ENCODE measurements at places on chromosomes 7 and 10.

- peak; percentile 40 for DNase-seq
These were observed 9.0 kb upstream of the CFTR start for GRCh38 chr7:117470777-117471176.

DNA sequence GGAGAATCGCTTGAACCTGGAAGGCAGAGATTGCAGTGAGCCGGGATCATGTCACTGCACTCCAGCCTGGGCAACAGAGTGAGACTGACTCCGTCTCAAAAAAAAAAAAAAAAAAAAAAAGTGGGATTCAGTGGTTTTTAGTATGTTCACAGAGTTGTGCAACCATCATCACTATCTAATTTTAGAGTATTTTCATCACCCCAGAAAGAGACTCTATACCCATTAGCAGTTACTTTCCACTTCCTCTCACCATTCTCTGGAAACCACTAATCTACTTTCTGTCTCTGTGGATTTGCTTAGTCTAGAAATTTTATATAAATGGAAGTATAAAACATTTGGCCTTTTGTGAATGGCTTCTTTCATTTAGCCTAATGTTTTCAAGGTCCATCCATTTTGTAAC, 113.4 kb downstream of the ST7 start:
- DNase-seq: no peak

DNA sequence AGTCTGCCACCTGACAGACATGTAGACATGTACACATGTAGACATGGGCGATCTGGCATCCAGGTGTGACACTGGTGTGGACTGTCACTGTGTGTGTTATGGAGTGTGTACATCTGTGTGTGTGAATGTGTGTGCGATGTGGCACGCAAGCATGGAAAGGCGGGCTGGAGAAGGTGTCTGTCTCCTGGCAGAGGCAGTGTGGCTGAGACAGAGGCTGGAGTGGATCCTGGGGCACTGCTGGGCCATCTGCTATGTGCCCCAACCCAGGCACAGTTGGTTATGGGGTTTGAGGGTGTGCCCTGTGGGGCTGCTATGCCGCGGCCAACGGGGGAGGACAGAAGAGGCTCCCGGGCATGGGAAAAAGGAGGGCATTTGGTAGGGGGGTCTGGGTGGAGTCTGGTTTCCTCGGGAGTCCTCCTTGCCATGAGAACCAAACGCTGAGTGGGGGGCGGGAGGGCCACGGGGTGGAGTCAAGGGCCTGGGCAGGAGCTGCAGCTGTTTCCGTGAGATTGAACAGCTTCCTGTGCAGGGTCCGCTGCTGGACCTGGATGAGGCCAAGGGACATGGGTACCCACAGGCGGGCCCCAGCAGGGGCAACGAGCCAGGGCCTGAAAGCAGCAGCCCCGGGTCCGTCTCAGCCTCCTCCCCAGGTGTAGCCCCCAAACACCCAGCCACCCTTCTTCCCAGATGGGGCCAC, 1.3 kb downstream of the ELN start:
- no peak for DNase-seq

GRCh38 chr7:16813232-16813616, 8.4 kb upstream of the AGR2 start:
- DNase-seq: no peak

DNA sequence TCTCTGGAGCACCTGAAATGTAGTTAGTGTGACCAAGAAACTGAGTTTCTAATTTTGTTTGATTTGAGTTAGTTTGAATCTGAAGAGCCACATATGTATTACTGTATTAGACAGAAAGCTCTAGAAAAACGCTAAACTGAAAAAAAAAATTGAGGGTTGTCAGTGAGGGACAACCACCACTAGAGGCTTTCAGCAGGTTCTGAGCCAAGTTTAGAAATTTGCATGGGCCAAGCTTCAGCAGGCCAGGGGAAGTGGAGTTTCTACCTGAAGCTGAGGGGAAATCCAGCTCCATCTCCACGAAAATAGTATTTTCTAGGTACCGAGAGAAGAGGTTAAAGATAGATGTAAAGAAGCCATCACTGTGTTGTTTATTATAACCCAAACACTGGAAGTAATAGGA, 77.9 kb upstream of the PLXNA4 start:
- DNase-seq: peak; percentile 55

DNA sequence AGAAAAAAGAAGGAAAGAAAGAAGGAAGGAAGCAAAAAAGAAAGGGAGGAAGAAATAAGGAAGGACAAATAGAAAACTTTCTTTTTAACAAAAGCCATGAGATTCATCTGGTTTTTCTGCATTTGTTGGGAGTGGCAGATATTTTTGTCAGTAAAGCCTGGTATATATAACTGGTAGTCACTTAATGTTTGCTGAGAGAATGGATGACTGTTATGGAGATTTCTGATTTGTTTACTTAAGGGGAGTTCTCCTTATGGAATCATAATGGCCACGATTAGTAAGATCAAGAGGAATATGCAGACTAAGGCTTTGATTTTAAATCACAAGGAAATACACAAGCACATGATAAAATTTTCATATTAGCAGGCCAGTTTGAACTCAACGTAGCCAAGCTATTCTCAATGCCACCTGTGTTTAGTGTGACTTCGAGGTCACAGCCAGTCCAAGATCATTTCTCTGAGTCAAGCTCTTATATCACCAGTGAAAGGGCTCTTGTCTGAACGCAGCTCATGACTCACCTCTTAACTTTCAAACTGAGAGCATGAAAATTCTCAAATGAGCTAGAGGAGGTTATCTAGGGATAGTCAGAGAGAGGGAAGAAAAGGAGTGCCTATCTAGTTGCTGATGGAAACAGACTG, 445.1 kb upstream of the ZMIZ1 start:
- no peak for DNase-seq

GRCh38 chr7:96778263-96778662, 68.6 kb upstream of the SEM1 start:
- DNase-seq: no peak

DNA sequence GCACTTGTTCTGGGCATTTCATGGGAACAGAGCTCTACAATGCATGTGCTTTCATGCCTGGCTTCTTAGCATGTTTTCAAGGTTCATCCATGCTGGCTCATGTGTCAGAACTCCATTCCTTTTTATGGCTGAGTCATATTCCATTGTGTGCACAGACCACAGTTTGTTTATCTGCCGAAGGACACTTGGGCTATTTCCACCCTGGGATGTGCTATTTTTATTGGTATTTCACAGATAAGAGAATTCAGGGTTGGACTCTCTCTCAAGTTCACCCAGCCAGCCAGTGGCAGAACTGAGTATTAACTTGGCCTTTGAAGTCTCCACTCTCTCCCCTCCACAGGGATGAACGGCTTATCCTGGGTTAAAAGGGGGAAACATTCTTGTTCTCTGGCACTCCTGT, 190.7 kb upstream of the GPR26 start:
- DNase-seq: no peak

GRCh38 chr10:69287181-69287580, 8.9 kb downstream of the HK1 start:
- no peak for DNase-seq

GRCh38 chr10:3439183-3439582, 266.6 kb upstream of the PITRM1 start:
- DNase-seq: no peak

DNA sequence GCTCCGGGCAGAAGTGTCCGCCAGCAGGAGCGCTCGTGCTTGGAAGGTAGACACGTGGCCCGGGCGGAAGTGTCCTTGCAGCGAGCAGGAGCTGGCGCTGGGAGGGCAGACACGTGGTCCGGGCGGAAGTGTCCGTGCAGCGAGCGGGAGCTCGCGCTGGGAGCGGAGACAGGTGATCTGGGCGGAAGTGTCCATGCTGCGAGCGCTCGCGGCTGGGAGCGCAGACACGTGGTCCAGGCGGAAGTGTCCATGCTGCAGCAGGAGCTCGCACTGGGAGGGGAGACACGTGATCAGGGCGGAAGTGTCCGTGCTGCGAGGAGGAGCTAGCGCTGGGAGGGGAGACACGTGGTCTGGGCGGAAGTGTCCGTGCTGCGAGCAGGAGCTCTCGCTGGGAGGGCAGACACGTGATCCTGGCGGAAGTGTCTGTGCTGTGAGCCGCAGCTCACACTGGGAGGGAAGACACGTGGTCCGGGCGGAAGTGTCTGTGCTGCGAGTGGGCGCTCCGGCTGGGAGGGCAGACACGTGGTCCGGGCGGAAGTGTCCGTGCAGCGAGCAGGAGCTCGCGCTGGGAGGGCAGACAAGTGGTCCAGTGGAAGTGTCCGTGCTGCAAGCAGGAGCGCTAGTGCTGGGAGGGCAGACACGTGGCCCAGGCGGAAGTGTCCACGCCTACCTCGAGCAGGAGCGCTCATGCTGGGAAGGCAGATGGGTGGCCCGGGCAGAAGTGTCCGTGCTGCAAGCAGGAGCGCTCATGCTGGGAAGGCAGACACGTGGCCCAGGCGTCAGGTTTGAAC, 41.1 kb upstream of the PRKAR1B start:
- DNase-seq: no peak

- no peak for DNase-seq
These were observed 32.2 kb downstream of the ZCCHC24 start for GRCh38 chr10:79413196-79413595.

DNA sequence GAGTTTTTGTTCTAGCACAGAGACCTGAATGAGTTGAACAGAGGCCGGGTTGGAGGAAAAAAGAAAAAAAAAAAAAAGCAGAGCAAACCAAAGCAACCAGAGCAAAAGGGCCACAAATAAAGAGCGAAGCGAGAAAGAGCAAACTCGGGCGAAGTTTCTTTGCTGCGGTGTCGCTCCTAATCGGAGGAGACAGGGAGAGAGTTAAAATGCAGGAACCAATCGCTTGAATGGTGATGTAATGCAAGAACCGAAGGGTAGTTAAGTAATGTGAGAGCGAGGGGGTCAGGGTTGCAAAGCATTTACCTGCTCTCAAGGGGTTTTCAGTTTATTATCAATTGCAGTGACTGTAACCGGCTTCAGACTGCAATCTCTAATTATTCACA, 271.7 kb downstream of the TRIL start:
- no peak for DNase-seq

DNA sequence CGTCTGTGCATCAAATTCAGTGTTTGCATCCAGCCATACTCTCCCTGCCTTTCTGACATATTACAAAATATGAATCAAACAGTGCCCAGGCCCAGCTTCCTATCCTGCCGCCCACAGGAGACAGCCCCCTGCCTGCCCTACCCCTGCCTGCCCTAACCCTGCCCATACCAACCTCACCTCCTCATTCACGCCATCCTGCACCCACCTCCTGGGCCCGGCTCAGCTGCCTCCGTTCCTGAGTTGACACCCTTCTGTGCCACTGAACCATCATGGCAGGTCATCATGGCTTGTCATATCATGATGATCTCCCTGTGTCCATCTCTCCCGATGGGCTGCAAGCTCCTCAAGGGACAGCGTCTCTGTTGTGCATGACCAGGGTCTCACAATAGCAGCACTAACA, 72.3 kb downstream of the TNS3 start:
- DNase-seq: no peak

DNA sequence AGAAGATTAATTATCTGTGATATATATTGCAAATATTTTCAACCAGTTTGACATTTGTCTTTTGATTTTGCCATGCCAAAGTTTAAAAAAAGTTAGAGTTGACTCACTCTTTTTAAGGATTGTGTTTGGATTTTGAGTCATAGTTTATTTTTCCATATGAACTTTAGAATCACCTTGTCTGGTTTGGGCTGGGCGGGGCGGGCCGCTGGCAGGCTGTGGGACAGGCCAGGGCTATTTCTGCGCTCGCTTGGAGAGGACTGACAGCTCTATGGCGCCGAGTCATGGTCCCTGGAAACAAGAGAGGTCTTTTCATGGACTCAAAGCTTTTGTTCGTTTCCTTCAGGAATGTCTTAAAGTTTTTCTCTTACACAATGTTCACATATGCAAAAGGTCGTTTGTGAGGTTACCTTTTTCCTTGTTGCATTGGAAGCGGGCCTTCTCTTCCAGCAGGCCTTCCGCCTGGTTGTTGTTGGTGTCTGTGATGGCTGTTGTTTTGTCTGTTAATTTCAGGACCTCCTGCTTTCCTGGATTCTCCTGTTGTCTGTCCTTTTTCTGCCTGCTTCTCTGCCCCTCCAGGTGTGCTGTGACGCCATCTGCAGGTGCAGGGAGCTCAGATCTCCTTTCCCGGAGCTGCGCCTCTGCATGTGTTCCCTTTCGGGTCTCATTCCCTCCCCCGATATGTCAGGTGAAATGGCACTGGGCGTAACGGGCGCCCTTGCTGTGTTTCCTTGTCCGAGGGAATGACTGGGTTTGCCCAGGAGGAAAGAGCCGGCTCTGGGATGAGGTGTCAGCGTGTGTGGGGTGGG, 53.8 kb downstream of the INPP5A start:
- no peak for DNase-seq

GRCh38 chr7:132609222-132609621, 33.0 kb upstream of the PLXNA4 start:
- no peak for DNase-seq

GRCh38 chr10:27715505-27715904, 30.1 kb downstream of the MKX start:
- DNase-seq: no peak

DNA sequence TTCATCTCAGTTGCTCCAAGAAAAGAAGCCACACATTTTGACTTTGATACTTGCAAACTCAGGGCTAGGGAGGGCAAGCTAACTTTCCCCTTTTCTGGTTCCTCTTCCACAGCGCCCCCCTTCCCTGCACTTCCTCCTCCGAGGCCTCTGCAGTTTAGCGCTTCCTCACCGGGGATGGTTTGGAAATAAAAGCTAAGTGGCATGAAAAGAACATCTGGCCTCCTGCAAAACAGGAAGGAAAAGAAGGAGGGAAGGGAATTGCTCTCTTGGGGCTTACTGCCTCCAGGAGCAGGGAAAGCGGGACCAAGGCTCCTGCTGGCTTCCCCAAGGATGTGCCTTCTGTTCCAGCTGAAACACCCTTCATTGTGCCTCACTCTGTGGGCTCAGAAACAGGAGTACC, 42.3 kb downstream of the PRKCQ start:
- no peak for DNase-seq

GRCh38 chr7:108358553-108358952, 97.7 kb downstream of the NRCAM start:
- DNase-seq: no peak

GRCh38 chr7:29013931-29014330, 55.8 kb upstream of the TRIL start:
- DNase-seq: no peak

- DNase-seq: peak; percentile 67
These were observed 6.5 kb upstream of the VWC2 start for GRCh38 chr7:49766966-49767365.

- DNase-seq: no peak
These were observed 39.4 kb upstream of the TARP start for GRCh38 chr7:38312821-38313220.

Data from GM13976 (cell line).